GM06990 (cell line): ENCODE measurements at places on chromosomes 3 and 15.
A peak's percentile ranks its signal among the peaks of the same experiment; 100 is the strongest.

GRCh38 chr3:187914231-187914630, 169.0 kb upstream of the BCL6 start:
- DNase-seq = no peak

DNA sequence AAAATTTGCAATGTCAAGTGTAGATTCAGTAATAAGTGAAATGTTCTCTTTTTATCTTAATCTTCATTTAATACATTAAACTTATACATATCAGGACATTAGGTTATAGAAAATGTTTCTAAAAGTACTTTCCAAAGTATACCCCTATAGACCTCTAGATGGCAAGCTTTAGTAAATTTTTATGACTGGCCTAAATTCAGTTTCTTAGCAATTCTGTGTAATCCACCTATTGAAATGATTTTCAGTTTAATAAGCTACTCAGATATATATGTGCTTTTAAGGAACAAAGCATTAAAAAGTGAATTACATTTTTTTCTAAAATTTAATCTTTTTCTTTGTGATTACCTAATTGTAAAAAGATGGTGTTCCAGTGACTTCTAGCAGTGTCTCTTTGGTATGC, 342.2 kb downstream of the GBE1 start:
- no peak for DNase-seq

DNA sequence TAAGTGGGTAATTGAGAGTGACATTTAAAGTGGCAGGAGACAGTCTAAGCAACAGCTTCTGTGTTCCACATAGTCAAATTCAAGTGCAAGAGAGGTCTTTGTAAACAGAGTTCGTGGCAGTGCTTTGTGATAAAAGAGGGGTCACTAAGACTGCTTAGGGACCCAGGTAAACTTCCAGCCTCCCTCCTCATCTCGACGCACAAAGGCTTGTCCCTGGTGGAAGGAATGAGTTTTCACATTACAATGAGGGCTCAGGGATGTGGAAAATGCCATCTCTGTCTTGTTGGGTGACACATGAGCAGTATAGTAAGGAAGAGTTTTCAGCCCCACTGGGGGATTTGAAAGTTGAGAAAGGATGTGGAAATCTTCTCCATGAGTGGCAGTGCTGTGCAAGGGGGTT, 7.3 kb downstream of the GMNC start:
- DNase-seq = no peak

DNA sequence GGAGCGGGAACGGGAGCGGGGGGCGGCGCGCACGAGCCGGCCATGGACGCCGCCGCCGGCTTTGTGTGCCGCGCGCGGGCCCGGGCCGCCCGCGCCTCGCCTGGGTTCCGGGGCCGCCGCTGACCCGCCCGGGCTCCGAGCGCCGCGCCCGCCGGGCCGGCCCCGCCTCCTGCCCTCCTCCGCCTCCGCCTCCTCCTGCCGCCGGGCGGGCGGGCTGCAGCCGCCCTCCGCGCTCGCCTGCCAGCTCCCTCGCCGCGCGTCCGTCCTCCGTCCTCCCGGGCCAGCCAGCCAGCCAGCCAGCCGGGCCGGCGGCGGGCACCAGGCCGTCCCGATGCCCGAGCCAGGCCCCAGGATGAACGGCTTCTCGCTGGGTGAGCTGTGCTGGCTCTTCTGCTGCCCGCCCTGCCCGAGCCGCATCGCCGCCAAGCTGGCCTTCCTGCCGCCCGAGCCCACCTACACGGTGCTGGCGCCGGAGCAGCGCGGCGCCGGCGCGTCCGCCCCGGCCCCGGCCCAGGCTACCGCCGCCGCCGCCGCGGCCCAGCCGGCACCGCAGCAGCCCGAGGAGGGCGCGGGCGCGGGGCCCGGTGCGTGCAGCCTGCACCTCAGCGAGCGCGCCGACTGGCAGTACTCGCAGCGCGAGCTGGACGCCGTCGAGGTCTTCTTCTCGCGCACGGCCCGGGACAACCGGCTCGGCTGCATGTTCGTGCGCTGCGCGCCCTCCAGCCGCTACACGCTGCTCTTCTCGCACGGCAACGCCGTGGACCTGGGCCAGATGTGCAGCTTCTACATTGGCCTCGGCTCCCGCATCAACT, at the start of gene ABHD17C:
TSS of gene ABHD17C (plus strand) at position 212 of the 812 bp plus-strand sequence. CDS start at position 332, 120 bp downstream.
- peak; percentile 76 for DNase-seq

GRCh38 chr15:80996247-80996646, 4.5 kb upstream of the TLNRD1 start:
- no peak for DNase-seq
